ENCODE measurements at places on chromosomes 5 and 9.

DNA sequence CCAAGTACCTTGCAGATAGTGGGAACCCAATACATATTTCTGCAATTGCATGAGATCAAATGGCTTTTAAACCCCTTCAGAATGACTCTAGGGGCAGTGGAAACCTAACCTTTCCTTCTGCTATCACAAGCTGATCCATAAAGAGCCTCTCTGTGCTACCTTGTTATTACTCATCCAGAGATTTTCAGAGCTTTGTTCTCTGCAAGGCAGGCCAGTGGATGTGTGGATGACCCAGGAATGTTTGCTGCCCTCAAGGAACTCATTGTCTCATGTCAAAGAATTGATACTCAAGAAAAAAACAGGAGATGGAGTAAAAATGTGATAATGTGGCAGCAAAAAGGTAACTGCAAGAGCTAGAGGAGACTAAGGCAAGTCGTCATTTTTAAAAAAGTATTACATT, 164.1 kb downstream of the HMHB1 start:
- no peak for DNase-seq

- peak; percentile 25 for DNase-seq
Observed at GRCh38 chr5:140038373-140038957, 4.6 kb downstream of the NRG2 start.

- no peak for DNase-seq
Observed at GRCh38 chr5:101943784-101944183, 352.3 kb downstream of the SLCO4C1 start.

GRCh38 chr9:106019039-106019680, 324.8 kb downstream of the TMEM38B start:
- DNase-seq = peak; percentile 6

- no peak for DNase-seq
Observed at GRCh38 chr9:104778802-104779201, 14.9 kb downstream of the NIPSNAP3B start.

GRCh38 chr9:70539001-70539400, 124.5 kb upstream of the KLF9 start:
- DNase-seq = no peak

GRCh38 chr5:149745212-149745942, 15.3 kb downstream of the PPARGC1B start:
- no peak for DNase-seq

DNA sequence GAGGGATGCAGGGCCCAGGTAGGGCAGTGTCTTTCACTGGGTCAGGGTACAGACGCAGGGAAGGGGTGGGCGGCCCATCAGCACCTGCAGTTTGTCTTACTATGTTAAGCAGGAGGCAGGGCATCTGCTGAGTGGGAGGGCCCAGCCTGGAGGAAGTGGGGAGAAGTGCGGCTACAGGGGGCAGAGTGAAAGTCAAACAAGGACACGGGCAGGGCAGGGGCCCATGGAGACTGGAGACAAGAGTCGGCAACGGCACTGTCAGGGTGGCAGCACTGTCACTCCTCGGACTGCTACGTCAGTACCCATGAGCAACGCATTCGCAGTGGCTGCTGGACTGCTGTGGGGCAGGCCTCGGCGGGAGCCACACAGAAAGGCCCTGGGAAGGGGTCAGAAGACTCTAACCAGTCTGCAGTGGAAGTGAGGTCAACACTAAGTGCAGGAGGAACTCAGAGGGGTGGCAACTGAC, 19.7 kb downstream of the CAMSAP1 start:
- peak; percentile 37 for DNase-seq

GRCh38 chr9:121972501-121972981, 120.6 kb downstream of the TTLL11 start:
- peak; percentile 35 for DNase-seq

- peak; percentile 23 for DNase-seq
Observed at GRCh38 chr9:135139366-135139959, 52.0 kb downstream of the OLFM1 start.

DNA sequence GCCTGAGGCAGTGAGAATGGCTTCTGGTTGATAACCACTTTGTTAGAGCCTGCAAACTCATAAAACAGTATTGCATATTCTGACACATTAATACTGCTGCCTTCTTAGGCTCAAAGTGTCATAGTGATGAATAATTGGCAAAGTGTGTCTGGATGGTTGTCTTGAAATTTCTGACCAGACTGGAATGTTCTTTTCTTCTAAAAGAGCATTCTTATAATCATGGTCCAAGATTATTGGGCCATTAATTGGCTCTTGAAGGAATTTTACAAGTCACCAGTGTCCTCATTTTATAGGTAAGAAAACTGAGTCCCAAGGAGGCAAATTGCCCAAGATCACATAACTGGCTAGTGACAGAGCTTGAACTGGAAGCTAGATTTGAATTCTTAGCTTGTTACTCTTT, 111.7 kb downstream of the PCSK1 start:
- DNase-seq = no peak

DNA sequence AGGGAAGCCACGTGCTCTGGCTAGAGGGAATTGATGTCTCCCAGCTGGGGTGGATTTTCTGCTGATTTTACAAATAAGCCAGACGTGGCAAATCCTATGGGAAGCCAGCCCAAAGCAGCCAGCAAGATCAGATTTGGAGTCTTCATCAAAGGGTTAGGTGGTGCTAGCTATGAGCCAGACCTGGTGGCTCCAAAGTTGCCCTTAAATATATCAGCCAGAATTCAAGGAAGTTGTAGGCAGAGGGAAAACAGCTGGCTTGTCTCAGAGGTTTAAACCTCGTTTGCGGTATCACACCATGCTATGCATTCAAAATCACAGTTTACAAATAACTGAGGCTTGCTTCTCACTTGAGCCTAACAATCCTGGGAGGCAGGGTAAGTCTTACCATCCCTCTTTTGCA, 313.2 kb downstream of the MLLT3 start:
- no peak for DNase-seq

- no peak for DNase-seq
Observed at GRCh38 chr5:76221311-76221710, 138.1 kb downstream of the SV2C start.

- no peak for DNase-seq
Observed at GRCh38 chr5:76691467-76692273, 24.3 kb upstream of the F2R start.

- no peak for DNase-seq
Observed at GRCh38 chr5:14465116-14465515, 116.5 kb upstream of the OTULINL start.

- no peak for DNase-seq
Observed at GRCh38 chr5:39794513-39795210, 369.9 kb upstream of the DAB2 start.

- no peak for DNase-seq
Observed at GRCh38 chr9:123120131-123120530, 86.7 kb downstream of the GPR21 start.

DNA sequence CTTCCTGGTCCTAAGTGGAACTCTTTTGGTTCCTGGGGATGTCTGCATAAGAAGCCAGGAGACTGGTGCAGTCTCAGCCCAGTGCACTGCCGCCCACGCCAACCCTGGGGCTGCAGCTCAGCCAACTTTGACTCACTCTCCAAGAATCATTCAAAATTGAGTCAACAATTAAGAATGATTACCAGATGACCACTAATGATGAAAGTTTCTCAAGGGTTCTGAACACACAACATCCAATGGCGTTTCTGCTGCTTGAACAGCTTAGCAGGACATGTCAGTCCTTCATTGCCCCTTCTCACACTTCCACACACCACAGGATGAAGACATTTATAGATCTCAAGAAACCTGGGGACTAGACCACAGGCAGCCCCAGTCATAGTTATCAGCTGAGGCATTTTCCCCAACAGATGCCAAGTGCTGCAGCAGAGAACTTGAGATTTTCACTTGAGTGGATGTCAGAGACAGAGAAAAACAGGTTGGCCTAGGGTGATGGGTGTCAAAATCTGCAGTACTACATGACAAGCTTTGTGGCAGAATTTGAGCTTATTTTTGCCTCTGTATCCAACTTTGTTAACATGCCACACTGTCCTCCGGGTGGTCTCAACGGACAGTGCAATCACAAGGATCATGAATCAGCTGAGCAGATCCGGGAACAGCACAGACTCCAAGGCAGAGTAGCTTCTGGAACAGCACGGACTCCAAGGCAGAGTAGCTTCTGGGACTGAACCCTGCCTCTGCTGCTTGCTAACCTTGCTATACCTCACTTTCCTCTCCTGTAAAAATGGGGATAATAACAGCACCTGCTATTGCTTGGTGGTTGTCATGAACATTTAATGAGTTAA, 356.1 kb downstream of the SPOCK1 start:
- DNase-seq = no peak

GRCh38 chr5:142287096-142287972, 37.5 kb downstream of the SPRY4 start:
- DNase-seq = no peak

DNA sequence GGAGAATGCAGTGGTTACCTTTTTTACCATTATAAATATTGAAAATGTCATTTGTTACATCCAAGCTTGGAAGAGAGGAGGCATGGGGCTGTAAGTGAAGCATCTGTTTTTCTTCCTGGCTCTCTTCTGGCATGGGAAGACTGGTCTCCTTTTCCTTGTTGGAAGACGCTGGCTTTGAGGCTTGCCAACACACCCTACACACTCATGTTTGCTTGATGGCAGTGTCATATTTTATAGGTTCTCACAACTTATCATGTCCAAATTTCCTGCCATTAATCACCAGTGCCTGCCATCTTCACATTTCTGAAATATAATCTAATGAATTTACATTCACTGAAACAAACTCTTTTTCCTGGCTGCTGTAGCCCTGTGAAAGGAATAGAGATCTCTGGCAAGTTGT, 252.9 kb downstream of the MAN2A1 start:
- no peak for DNase-seq

DNA sequence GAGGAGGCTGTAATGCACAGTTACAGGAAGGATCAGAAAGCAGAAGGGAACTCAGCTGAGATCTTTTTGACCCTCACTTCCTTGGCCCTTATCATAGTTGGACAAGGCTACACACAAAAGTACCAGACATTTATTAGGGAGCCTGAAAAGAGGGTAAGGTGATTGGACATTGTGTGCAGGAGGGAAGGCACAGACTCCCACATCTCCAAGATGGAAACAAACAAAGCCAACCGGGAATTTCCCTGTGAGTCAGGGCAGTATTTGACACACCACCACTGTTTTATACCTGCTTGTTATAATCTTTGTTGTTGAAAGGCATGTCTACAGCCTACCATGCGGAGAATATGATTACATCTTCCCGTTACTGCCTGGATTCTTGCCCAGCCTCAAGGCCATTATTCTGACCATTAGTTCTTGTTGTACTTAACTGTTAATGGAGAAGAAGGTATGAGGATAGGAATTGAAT, 3.0 kb upstream of the CCNG1 start:
- DNase-seq = no peak

DNA sequence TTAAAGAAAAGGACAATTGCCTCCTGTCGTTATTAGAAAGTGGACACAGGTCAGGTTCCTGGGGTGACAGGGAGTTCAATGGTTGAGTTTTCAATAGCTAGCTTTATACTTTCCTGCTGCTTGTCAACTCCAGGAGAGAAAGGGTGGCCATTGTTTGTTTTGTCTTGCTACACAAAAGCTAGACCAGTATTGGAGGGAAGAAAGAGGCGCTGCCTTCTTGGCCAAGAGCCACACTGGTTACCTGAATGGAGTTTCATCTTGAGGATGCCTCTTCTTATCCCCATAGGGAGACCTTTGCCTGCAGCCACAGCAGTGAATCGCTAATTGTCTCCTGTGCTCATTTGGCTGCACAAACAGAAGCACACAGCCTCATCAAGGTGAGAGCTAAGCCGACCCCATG, 279.4 kb upstream of the GRIA1 start:
- DNase-seq = no peak

DNA sequence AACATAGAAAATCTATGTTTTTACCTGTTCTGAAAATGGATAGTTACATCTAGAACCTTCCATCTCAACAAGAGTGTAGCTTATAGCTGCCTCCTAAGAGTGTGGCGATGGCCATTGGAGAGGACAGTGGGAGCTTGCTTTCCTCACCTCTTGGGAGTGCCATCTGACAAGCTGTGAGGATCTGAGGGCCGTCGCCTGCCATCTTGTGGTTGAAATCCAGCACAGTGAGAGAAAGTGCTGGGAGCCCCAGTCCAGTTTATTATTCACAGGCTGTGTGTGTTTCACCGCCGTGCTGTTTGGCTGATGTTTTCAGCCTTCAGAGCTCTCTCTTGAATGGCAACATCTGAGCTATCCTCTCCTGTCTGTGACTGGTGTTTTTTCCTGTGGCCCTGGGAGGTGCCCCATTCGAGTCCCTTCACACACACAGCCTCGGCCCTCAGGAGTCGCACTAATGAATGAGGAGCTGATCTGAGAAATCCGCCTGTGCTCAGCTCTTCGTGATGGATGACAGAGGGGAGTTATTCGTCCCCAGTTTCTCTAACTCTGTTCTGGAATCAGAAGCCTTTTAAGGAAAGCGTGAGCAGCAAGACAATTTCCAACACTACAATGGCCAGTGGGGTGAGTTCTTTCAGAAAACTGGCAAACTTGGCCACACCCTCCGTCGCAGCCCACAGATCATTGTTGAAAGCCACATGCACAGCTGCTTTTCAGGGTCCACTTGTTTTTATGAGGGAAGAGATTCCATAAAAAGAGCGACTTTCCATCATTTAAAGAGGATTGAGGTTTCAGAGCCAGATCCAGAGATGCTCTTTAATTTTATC, 170.3 kb downstream of the PDZD2 start:
- peak; percentile 96 for DNase-seq

DNA sequence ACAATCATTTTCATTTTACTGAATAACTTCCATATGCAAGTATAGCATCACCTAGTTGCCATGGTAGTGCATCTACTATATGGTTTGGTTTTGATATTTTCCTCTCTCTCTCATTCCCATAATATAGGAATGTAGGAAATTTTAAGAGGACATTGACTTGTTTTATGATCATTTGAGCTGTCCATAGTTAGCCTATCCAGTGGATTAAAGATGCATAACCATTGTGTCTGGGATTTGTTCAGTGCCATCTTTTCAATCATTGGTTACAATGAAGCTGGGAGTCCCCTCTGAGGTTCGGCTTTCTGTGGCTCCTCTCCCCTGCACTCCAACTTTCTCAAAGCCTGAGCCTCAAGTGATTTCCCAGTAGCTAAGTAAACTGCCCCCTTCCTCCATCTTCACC, 458.5 kb downstream of the RAB3C start:
- DNase-seq = no peak

DNA sequence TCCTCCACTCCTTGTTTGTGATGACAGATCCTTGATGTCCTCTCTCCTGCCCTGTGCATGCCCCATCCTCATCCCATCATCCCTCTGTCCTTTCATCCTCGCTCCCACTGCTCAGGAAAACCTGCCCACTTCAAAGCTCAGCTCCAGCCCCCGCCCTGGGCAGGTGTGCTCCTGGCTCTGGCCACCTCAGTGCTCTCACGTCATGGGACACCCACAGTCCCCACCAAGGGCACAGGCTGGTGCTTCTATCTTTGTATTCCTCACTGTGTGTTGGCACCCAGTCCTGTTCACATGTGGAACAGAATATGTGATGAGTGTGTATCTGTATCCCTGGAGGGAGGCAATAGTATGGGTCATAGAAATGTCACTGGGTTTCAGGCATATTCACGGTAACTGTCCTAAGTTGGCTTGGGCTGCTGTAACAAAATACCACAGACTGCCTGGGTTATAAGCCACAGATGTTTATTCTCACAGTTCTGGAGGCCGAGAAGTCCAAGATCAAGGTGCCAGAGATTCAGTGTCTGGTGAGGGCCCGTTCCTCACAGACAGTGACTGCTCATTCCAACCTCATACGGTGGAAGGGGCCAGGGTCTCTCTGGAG, 13.5 kb downstream of the GFPT2 start:
- DNase-seq = no peak
